ENCODE measurements at places on chromosomes 13 and 19.

DNA sequence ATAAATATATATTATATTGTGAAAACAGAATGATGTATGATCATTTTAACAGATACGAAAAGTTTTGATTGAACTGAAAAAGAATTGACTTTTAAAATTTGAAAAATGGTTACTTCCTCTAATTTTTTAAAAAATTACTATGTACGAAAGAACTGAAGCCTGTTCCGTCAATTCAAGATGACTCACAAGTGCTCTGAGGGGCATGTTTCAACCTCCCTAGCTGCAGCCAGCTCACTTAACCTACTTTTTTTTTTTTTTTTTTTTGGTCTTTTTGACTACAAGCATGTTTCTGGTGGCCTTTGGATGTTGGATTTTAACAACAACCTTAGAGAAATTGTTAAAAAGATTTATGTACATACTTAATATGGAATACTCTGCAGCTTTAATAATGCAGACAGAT lies 1139.3 kb downstream of the DIAPH3 start:
- no peak for DNase-seq

DNA sequence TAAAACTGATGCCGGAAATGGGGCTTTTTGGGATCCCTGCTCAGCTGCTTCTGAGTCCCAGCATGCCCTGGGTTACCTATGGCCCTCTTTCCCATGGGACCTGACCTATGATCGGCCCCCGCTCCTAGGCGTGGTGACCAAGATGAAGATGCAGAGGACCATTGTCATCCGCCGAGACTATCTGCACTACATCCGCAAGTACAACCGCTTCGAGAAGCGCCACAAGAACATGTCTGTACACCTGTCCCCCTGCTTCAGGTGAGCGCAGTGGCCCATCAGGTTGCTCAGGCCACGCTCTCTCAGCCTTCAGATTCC lies 1.5 kb downstream of the RPS11 start:
- DNase-seq: no peak

DNA sequence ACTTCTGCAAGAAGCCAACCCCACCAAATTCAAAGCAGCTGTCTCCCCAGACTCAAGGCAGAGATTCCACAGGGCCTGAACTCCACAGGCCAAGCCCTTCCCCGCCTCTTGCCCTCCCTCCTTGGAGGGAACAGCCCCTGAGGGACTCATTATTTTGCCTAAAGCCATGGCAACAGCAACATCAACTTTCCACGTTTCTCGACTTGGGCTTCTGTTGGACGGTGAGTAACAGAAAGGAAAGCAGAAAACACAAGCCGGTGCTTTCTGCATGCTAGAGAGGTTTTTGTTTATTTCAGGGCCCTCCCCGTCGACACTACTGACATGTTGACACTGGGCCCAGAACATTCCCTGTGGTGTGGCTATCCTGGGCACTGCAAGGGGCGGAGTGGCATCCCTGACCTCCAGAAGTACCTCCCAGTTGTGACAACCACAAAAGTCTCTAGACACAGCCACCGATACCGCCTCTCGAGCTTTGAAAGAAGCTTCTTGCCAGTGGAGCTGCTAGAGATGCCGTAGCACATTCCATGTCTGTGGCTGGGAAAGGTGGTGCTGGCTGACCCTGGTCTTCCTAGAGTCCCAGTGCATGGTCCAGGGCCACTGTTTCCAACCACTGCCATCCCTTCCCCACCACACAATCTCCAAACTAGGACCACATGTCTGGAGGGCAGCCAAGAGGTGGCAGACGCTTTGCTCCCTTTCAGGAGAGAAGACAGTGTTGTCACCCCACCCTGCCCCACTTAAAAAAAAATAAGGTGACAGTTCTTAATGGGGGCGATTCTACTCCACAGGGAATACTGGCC lies 12.8 kb downstream of the CAPS start:
- DNase-seq: no peak

DNA sequence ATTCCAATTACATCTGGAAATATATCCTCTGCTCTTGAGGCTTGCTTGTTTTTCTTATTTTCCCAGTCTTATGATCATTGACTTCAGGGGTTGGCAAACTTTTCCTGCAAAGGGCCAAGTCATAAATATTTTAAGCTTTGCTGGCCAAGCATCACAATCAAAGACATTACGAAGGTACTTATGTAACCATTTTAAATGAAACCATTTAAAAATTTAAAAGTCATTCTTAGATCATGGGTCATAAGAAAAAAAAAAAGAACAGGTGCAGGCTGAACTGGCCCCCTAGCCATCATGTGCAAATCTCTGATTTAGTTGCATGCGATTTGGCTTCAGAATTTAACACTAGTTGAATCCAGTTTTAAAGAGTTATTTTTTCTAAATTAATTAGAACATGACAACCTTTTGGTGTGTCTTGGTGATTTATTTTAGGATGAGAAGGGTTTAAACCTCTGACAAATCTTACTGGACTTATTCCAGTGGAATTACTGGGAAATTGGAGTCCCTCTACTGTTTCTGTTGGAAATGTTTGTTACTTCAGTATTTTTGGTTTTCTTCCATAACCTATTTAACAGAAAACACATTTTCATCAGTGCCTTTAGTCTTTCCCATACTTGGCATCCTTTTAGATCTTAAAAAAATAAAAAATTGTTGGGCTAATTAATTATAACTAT lies 148.1 kb downstream of the NHLRC3 start:
- DNase-seq: no peak

DNA sequence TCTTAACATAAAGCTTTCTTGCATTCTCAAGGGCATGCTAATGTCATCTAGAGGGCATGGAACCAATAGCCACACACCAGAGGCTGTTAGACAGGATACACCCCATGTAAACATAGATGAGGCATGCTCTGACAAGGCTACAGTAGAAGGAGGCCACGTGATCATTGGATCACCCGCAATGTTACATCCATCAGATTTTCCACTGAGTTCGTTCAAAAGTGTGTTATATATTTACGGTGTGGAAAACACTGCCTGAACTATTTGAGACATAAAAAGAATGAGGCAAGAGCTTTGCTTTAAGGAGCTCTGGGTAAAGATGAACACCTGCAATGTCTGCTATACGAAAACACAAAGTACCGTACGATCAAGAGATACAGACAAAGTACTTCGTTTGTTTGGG lies 817.5 kb upstream of the SLC10A2 start:
- no peak for DNase-seq

DNA sequence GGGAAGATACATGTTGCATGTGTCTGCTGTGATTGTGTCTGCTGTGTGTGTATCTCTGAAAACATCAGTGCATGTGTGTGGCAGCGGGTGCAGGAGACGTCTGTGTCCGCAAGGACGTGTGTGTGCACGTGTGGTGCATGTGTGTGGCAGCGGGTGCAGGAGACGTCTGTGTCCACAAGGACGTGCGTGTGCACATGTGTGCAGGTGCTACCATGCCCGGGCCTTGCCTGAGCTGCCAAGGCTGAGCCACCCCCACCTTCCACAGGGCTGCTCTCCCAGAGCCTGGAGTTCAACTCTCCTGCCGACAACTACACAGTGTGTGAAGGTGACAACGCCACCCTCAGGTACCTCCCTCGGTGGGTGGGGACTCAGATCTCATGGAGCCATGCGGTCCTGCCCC lies 10.4 kb downstream of the IGLON5 start:
- no peak for DNase-seq

DNA sequence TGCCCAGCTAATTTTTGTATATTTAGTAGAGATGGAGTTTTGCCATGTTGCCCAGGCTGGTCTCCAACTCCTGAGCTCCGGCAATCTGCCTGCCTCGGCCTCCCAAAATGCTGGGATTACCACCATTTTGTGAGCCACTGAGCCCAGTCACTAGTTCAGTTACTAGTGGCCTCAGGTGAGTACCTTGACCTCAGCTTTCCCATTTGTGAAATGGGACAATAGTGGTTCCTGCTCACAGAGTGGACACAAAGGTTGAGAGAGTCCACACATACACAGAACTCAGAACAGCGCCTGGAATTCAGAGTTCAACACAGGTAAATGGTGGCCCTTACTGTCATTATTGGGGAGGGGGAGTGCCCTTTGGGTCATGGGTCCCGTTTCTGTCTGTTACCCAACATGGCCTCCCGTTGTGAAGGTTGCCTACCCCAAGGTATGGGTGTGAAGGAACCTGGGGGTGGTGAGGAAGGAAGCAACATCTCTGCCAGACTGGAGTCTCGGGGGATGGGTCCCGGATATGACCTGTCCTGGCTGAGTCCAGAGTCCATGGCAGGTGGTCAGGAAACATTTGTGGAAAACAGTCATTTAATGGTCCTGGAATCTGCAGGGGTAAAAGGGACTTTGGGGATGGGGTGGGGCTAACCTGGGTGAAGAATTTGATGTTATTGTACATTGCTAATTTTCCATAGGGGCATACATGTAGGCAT lies 11.7 kb upstream of the IRGC start:
- DNase-seq: no peak

DNA sequence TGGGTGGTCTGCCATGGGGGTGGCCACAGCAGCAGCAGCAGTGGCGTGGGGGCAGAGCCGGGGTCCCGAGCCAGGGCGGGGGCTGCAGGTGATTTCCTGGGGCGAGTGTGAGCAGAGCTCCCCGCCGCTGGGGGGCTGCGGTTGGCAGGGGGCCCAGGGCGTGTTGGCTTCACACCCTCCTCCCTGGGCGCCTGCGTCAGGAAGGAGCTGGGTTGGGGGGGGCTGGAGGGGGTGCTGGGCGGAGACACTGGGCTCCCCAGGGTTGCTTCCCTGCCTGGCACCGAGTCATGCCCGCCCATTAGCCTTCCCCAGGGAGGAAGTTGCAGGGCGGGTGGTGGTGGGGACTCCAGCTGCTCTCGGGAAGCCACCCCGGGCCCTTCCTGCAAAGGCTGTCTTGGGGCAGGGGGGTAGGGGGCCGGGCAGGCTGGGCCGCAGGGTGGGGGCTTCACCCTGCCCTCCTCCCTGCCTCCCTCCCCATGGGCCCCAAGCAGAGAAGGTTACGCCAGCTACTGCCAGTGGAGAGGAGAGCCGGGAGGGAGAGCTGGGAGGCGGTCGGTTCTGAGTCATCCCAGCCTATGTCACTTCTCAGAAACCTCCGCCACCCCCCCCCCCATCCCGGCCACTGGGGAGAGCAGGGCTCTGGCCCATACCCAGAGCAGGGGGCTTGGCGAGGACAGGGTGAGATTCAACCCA lies 4.6 kb downstream of the MIDN start:
- DNase-seq: no peak

- DNase-seq: no peak
These were observed 31.0 kb upstream of the KATNAL1 start for GRCh38 chr13:30338331-30338851.

DNA sequence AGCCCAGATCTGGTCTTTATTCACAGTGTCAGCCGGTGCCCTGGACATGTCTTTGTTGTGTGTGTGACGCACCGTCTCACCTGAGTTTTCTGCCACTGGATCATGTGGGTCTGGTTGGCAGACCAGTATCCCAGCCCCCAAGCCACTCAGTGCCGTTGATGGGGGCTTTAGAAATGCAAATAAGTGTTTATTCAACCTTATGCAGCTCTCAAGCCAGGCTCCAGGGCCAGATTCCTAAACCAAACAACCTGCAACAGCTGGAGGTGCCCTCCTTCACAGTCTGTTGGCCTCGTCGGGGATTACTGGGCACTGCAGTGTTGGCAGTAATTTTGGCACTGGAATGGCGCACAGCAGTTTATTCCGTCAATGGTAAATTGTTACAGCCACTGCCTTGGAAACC lies 21.6 kb downstream of the FAM124A start:
- no peak for DNase-seq

DNA sequence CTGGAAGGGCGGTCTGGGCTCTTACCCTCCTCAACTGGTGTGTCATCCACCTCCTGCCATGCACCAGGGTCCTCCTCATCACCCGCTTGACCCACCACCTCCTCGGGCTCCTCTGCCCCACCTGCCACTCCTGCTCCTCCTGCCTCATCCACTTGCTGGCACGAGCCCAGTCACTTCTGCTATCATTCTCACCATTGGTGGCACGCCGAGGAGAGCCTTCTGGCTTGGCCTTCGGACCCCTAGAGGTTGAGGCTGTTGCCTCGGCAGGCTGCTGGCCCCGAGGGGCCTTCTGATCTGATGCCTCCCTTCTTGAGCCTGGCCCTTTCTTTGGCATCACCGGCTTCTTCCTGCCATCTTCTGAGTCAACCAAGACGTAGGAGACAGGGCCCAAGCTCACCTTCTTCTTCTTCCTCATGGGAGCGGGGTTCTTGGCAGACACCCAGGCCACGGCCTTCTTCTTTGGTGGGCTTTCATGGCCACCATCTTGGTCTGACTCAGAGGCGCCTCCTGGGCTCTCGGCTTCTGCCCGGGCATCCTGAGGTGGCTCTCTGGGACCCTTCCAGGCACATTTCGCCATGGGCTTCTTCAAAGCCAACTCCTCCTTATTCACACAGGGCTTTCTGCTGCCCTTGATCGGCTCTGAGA lies 1.7 kb downstream of the PNMA8A start:
- no peak for DNase-seq

DNA sequence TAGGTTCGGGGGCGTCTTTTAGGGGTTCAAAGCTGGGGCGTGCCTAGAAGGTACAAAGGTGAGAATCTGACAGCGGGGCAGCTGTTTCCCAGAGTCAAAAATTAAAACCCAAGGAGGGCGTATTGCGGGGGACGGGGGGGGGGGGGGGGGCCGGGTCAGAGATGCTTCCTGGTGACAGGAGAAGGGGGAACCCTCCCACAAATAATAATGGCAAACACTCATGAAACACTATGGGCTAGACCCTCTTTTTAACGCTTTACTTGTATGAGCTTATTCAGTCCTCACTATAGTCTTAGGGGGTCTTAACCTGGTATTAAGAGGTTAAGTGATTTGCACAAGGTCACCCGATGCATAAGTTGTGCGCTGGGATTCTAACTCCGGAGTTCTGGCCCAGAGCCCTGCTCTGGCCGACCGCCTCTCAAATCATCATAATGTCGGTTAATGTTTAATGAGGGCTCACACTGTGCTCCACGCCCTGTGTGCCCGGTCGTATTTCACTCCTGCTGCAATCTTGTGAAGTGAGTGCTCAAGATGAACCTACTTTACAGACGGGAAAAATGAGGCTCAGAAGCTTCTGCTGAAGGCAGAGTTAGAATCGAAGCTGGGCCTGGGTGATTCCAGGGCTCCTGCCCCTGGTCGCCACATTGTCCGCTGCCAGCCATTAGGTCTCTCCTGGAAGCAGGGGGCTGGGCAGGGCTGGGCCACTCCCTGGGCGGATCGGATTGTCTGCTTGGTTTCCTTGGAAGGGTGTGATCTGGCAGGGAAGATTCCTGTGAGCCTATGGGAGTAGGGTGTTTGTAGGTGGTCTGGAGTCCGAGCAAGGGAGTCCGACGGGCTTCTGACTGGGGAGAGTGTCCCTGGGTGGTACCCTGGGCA lies 964 bp downstream of the PAK4 start:
- no peak for DNase-seq

- DNase-seq: no peak
These were observed 324.3 kb downstream of the ZNF536 start for GRCh38 chr19:30696514-30696913.

GRCh38 chr13:40259899-40260298 lies 406.5 kb downstream of the FOXO1 start:
- DNase-seq: no peak

DNA sequence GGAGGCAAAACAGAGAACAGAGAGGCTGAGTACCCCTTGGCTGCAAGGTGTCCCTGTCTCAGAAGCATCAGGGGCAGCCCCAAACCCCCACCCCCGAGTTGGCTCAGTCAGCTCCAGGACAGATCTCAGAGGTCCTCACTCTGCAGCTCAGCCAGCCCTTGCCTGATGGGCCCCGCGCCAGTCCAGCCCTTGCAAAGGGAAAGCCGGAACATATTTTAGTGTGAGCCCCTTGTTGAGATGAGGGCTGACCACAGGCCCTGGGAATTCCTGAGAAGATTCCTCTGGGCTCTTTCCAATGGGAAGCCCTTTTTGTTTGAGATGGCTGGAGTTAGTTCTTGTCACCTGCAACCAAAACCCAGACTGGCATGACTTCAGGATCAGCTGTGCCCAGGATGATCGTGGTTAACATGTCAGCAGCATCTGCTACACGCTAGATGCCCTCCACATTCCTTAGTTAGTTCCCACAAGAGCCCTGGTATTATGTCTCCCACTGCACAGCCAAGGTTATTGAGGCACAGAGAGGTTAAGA lies 33.9 kb upstream of the CCNE1 start:
- DNase-seq: no peak

All from cortex of kidney (tissue), 1 donor.